ENCODE measurements at places on chromosomes 11 and 22.

- no peak for DNase-seq
Measured at GRCh38 chr11:57637626-57638004, 12.1 kb downstream of the YPEL4 start.

GRCh38 chr11:61922539-61922938, 5.2 kb upstream of the RAB3IL1 start:
- no peak for DNase-seq

DNA sequence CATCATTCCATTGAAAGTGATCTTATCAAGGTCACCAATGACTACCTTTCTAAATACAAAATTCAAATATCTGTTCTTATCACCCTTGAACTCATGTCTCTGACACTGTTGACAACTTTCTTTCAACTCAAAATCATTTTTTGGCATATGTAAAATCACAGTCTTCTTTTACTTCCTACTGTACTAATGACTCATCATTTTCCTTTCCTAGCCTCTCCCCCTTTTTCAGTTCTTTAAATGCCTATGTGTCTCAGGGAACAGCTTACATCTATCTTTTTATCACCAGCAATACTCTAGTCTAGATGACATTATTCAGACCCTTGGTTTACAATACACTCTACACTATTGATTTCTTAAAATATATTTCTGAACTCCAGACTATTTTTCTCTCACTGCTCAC, 2220.7 kb upstream of the RAG2 start:
- no peak for DNase-seq

DNA sequence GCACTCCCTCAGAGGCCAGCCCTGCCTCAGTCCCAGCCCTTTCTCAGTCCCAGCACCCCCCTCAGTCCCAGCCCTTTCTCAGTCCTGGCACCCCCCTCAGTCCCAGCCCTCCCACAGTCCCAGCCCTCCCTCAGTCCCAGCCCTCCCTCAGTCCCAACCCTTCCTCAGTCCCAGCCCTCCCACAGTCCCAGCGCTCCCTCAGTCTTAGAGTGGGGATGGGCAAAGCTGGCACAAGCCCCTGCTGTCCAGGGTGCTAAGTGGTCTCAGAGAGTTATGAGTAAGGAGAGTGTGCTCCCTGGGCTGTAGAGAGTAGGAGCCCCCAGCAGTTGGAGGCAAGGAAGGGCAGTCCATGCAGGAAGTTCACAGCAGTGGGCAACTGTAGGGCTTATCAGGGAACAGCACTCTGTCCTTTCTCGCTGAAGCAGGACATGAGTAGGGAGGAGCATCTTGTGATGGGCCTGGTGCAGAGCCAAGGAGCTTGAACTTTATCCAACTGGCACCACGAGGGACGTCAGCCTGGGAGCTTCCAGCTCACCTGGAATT, 51.4 kb upstream of the CRYBB3 start:
- DNase-seq = no peak
